Neural crest cell (in vitro differentiated cells): ENCODE measurements at places on chromosomes 7 and 10.

- DNase-seq = no peak
These were observed 148.4 kb upstream of the AHR start for GRCh38 chr7:17150018-17150417.

- DNase-seq = no peak
These were observed 37.4 kb upstream of the XPNPEP1 start for GRCh38 chr10:109960682-109961081.

DNA sequence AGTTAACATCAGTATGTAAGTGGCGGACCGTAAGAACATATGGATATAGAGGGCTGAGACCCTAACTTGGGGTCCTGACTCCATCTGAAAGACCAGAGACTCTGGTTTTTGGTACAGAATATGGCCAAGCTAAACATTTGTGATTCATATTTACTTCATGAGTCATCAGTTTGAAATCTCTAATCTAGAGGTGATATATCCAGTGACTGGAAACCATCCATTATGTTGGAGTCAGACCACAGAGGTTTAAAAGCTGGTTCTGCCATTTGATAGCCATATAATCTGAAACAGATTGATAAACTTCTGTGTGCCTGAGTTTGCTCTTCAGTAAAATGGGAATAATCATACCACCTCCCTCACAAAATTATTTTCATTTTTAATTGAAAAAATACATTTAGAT, 505.3 kb downstream of the SORCS3 start:
- no peak for DNase-seq

DNA sequence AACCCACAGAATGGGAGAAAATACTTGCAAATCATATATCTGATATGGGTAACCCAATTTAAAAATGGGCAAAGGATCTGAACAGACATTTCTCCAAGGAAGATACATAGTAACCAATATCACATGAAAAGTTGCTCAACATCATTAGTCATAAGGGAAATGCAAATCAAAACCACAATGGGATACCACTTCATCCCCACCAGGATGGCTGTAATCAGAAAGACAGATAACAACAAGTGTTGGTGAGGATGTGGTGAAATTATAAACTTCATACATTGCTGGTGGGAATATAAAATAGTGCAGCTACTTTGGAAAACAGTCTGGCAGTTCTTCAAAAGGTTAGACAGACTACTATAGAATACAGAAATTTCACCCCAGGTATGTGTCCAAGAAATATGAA, 19.3 kb downstream of the AOC1 start:
- no peak for DNase-seq

DNA sequence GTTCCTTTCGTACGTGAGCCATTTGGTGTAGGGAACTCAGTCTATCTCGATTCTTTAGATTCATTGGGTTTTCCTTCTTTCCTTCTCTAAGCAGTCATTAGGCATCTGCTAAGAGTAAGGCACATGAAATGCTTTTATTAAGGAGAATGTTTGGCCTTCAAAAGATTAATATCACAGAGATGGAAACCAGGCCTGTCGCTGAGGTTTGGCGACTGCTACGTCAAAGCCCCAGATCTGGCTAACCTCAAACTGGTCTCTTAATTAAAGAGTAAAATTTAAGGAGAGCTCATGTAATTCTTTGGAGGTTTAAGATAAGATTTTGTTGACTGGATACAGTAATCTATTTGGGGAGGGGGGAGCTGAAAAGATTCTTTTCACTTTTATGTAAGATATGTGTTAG, 189.8 kb downstream of the JCAD start:
- DNase-seq = no peak

GRCh38 chr7:20438694-20439376, 108.1 kb downstream of the ITGB8 start:
- DNase-seq = no peak

- DNase-seq = no peak
These were observed 57.7 kb downstream of the PTPRE start for GRCh38 chr10:127964621-127965020.
